Airway epithelial cell (primary cell): ENCODE measurements at places on chromosomes 11 and 22. TPM values are rescaled to one million over a fixed set of nuclear protein-coding genes. Genes with fewer than 3 reads are reported as not detected.

The ROBO3 gene
- 14.2 and 21.7 TPM in 2 replicates for total RNA-seq

The SCO2 gene
- 1.8 TPM in 1 of 2 replicates, not detected in the other for total RNA-seq

The DEPDC5 gene
- 3.6 and 7.5 TPM in 2 replicates for total RNA-seq

The KRTAP5-11 gene
- not detected in 2 replicates for total RNA-seq

The JHY gene
- total RNA-seq: 1.3 and 2.3 TPM in 2 replicates

The SLC17A6 gene
- total RNA-seq: not detected in 2 replicates

The NXPE4 gene
- not detected in 2 replicates for total RNA-seq

The FIBIN gene
- 1.3 and 1.4 TPM in 2 replicates for total RNA-seq

The SLC29A2 gene
- total RNA-seq: 5.9 and 8.7 TPM in 2 replicates

The ZDHHC13 gene
- total RNA-seq: 13.7 and 20.1 TPM in 2 replicates

The DRD2 gene
- total RNA-seq: 0.07 TPM in 1 of 2 replicates, not detected in the other
